ENCODE measurements at places on chromosomes 5 and 9. TPM values are rescaled to one million over a fixed set of nuclear protein-coding genes. Genes with fewer than 3 reads are reported as not detected.

The SARDH gene
- 5.6 TPM for total RNA-seq

The RNF183 gene
- total RNA-seq: 0.12 TPM

The GPRIN1 gene
- 14.2 TPM for total RNA-seq

The SNX30 gene
- total RNA-seq: 12.7 TPM

The PPIP5K2 gene
- 45.8 TPM for total RNA-seq

The ANKRD20A1 gene
- total RNA-seq: 5.2 TPM

- peak; percentile 26 for DNase-seq
- no peaks in the 10 kb centered on the region for H3K36me3 ChIP-seq
- no peaks in the 10 kb centered on the region for H3K27me3 ChIP-seq
- no peaks in the 10 kb centered on the region for H3K4me1 ChIP-seq
- H3K27ac ChIP-seq: no peak overlapping the region
Measured at GRCh38 chr5:146426853-146427618, 20.1 kb upstream of the TCERG1 start.

DNA sequence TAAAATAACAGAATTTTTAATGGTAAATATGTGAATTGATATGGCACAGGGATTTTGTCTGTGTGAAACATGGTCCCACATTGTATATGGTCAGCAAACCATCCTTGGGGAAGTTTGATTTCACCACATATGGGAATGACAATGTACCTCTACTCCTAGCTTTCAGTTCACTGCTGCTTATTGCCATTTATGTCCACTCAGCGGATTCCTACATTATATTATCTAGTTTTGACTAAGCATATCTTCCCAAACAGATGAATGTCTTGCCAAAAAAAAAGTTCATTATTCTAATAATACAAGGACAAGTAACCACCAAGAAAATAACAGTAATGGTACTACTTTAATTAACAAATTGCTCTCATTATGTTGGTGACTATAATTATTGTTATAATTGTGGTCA is 1521.6 kb downstream of the MAT2B start:
- H3K36me3 ChIP-seq: no peaks in the 10 kb centered on the region
- H3K27ac ChIP-seq: no peak overlapping the region
- H3K4me3 ChIP-seq: no peak overlapping the region
- DNase-seq: no peak
- H3K4me1 ChIP-seq: no peaks in the 10 kb centered on the region
- H3K27me3 ChIP-seq: no peaks in the 10 kb centered on the region

DNA sequence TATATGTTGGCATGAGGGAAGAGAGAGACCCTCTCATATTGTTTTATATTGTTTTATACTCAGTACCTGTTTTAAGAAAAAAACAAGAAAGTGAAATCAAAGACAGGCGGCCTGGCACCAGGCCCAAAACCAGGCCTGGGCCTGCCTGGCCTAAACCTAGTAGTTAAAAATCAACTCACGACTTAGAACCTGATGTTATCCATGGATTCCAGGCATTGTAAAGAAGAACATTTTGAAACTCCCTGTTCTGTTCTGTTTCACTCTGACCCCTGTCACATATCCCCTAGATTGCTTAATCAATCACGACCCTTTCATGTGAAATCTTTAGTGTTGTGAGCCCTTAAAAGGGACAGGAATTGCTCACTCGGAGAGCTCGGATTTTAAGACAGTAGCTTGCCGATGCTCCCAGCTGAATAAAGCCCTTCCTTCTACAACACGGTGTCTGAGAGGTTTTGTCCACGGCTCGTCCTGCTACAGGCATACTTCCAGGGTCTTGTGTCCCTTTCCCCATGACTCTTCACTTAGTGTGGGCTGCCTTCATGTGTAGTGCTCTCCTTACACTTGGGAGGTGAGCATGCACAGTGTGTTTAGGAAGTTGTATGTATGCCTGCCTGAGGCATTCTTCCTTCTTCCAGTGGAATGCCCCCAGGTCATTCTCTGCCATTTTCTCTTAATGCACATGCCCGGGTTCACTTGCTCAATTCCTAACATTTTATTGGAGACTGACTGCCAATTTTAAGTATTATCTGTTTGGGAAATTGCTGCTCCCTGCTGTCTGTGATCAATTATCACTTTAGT is 17.8 kb downstream of the TBCA start:
- H3K4me3 ChIP-seq: no peak overlapping the region
- no peaks in the 10 kb centered on the region for H3K4me1 ChIP-seq
- H3K27ac ChIP-seq: no peak overlapping the region
- DNase-seq: no peak
- no peaks in the 10 kb centered on the region for H3K27me3 ChIP-seq

- H3K4me3 ChIP-seq: no peak overlapping the region
- no peak overlapping the region for H3K27ac ChIP-seq
- H3K4me1 ChIP-seq: peaks cover 7% of the 10 kb centered on the region
- DNase-seq: no peak
Measured at GRCh38 chr5:14206028-14206725, 63.0 kb downstream of the TRIO start.

DNA sequence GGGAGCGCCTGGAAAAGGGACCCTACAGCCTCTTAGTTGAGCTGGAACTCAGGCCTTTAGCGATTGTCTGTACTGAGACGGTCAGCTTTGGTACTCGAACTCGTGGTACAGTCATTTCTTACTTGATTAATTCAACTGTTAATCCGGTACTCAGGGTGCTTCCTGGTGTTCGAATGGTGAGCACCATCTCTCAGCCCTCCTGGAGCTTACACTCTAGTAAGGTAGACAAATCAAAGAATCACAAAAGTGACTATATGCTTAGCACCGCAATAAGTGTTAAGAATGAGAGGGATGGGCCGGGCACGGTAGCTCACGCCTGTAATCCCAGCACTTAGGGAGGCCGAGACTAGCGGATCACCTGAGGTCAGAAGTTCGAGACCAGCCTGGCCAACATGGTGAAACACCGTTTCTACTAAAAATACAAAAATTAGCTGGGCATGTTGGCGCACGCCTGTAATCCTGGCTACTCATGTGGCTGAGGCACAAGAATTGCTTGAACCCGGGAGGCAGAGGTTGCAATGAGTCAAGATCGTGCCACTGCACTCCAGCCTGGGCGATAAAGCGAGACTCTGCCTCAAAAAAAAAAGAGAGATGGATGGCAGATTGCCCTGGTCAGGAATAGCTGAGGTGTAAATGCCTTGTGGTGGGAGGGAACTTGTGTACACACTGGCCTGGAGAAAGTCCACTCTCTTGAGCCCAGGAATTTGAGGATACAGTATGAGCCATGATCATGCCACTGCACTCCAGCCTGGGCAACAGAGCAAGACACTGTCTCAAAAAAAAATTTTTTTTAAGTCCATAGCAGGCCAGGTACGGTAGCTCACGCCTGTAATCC is 981 bp downstream of the TCOF1 start:
- H3K27me3 ChIP-seq: no peaks in the 10 kb centered on the region
- peaks cover 3% of the 10 kb centered on the region for H3K4me1 ChIP-seq
- peak; percentile 7 for DNase-seq
- H3K27ac ChIP-seq: peak overlapping the region; percentile 74
- H3K36me3 ChIP-seq: peaks cover 12% of the 10 kb centered on the region

- H3K36me3 ChIP-seq: no peaks in the 10 kb centered on the region
- H3K4me1 ChIP-seq: no peaks in the 10 kb centered on the region
- no peak overlapping the region for H3K4me3 ChIP-seq
- no peak for DNase-seq
- H3K27me3 ChIP-seq: no peaks in the 10 kb centered on the region
Measured at GRCh38 chr5:114734238-114734637, 372.4 kb downstream of the KCNN2 start.

GRCh38 chr9:78515108-78515507 is 218.2 kb downstream of the PSAT1 start:
- H3K4me1 ChIP-seq: no peaks in the 10 kb centered on the region
- H3K4me3 ChIP-seq: no peak overlapping the region
- H3K27me3 ChIP-seq: no peaks in the 10 kb centered on the region
- no peaks in the 10 kb centered on the region for H3K36me3 ChIP-seq

DNA sequence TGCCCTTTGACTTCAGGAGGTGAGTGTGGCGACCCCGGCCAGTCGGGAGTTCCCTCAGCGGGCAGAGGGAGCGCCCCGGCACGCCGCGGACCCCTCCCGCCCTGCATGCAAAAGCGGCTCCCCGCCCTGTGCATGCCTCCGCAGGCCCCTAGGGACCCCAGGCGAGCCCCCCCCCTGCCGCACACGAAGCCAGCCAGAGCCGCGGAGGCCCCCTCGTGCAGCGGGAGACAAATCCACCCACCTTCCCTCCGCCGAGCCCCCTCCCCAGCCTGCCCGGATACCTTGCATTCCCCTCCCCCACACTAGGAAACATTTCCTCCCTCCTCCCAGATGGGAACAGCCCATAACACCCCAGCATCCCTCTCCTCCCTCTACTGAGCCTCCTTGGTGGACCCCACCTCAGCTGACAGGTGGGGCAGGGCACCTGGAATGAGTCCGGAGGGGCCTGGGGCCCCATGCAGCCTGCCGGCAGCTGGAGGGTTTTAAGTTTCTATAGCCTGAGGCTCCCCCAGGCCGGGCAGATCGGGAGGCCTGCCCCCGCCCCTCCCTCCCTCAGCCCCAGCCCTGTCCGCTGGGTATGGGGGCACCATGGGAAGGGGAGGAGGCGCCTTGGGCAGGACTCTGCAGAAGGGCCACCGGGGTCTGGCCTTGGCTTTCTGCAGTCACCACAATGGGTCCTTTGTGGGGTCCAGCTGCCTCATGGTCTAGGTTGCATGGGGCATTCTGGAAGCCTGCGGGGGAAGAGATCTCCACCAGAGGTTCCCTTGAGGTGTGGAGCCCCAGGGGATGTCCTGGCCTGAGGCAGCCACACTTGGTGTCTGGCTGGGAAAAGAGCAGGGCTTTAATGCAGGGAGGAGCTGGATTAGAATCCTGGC is 601 bp downstream of the ERGIC1 start:
- no peaks in the 10 kb centered on the region for H3K36me3 ChIP-seq
- H3K27me3 ChIP-seq: no peaks in the 10 kb centered on the region
- peak overlapping the region; percentile 92 for H3K4me3 ChIP-seq
- H3K27ac ChIP-seq: peak overlapping the region; percentile 56

DNA sequence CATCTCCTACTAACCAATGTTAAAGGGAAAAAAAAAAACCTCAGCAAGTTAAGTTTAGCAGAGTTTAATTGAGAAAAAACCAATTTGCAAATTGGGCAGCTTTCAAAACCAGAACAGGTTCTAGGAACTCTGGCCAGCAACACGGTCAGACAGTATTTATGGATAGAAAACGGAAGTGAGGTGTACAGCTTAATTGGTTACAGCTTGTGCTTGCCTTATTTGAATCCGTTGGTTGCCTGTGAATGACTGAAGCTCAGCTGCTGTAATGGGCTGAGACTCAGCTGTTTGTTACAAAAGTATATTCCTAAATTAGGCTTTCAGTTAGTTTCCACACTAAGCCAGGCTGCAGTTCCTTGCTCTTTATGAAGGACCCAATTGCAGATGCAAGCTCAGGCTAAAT is 217.0 kb downstream of the SREK1 start:
- no peaks in the 10 kb centered on the region for H3K36me3 ChIP-seq
- no peaks in the 10 kb centered on the region for H3K4me1 ChIP-seq
- peaks cover 67% of the 10 kb centered on the region for H3K27me3 ChIP-seq

GRCh38 chr9:5719100-5719926 is 90.4 kb downstream of the RIC1 start:
- no peak overlapping the region for H3K27ac ChIP-seq
- no peaks in the 10 kb centered on the region for H3K4me1 ChIP-seq
- no peaks in the 10 kb centered on the region for H3K27me3 ChIP-seq

GRCh38 chr9:92425474-92425873 is 1.2 kb upstream of the OMD start:
- DNase-seq: no peak
- H3K4me1 ChIP-seq: no peaks in the 10 kb centered on the region
- no peak overlapping the region for H3K27ac ChIP-seq
- H3K4me3 ChIP-seq: no peak overlapping the region

DNA sequence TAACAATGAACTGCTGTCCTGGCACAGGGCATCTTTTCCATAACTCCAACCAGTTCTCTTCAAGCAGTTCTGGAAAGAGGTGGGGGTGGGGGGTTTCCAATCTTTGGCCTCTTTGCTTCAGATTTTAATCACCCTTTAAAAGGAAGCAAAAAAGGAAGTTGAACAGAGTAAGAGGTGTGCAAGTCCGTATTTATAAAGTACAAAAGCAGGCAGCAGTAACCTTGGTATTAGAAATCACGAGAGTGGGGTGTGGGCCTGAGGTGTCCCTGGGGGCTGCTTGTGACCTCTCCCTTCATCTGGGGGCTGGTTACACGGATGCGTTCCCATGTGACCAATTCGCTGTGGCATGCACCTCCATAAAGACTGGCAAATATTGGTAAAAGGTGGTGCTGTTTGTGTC is 70.5 kb downstream of the PTCH1 start:
- H3K4me1 ChIP-seq: no peaks in the 10 kb centered on the region
- H3K36me3 ChIP-seq: peaks cover 2% of the 10 kb centered on the region
- H3K27me3 ChIP-seq: no peaks in the 10 kb centered on the region
- H3K27ac ChIP-seq: no peak overlapping the region
- H3K4me3 ChIP-seq: no peak overlapping the region

GRCh38 chr5:150038547-150038946 is 38.0 kb downstream of the HMGXB3 start:
- H3K36me3 ChIP-seq: peaks cover 81% of the 10 kb centered on the region
- H3K4me1 ChIP-seq: no peaks in the 10 kb centered on the region
- no peak overlapping the region for H3K27ac ChIP-seq
- DNase-seq: no peak
- H3K4me3 ChIP-seq: no peak overlapping the region

GRCh38 chr5:119353213-119353612 is 2.6 kb upstream of the TNFAIP8 start:
- DNase-seq: no peak
- no peak overlapping the region for H3K27ac ChIP-seq
- H3K27me3 ChIP-seq: no peaks in the 10 kb centered on the region
- no peaks in the 10 kb centered on the region for H3K36me3 ChIP-seq
- no peaks in the 10 kb centered on the region for H3K4me1 ChIP-seq
- H3K4me3 ChIP-seq: no peak overlapping the region

- H3K27ac ChIP-seq: no peak overlapping the region
- no peaks in the 10 kb centered on the region for H3K4me1 ChIP-seq
- no peak for DNase-seq
Measured at GRCh38 chr5:109558364-109558763, 131.4 kb upstream of the MAN2A1 start.

DNA sequence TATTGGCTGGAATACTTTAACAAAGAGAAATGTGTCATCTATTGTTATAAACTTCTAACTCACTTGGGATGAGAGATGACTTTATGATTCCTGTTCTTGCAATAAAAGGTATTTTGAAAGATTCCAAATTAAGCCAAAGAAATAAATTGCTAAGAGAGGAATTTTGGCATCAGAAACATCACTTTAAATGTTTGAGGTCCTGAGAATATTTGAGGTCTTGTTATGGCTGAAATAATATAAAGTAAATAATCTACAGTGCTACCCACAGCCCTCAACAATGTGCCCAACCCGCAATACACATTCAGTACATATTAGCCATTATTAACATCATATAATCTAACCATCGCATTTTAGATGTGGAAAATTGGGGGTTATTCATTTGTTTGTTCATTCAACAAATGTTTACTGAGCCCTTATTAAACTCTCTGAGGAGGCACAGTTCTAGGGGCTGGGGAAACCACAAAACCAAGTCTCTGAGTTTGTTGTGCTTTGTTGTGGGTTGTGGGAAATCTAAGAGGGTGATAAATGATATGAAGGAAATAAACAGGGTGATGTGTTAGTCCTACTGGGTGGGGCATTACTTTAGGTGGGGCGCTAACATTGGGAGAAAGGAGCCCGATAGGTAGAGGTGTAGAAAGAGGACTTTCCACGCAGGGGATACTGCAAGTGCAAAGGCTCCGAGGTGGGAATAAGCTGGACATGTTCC is 135.2 kb upstream of the CLINT1 start:
- H3K36me3 ChIP-seq: no peaks in the 10 kb centered on the region
- no peak for DNase-seq
- H3K27ac ChIP-seq: no peak overlapping the region
- H3K4me3 ChIP-seq: no peak overlapping the region
- H3K4me1 ChIP-seq: no peaks in the 10 kb centered on the region

- no peaks in the 10 kb centered on the region for H3K36me3 ChIP-seq
- no peak for DNase-seq
- no peaks in the 10 kb centered on the region for H3K4me1 ChIP-seq
- peaks cover 46% of the 10 kb centered on the region for H3K27me3 ChIP-seq
- no peak overlapping the region for H3K27ac ChIP-seq
Measured at GRCh38 chr5:96408210-96408777, 24.8 kb downstream of the PCSK1 start.
